ENCODE measurements at places on chromosomes 7 and 10.

GRCh38 chr7:114691605-114692004, 230.3 kb upstream of the MDFIC start:
- DNase-seq = no peak

GRCh38 chr10:126913316-126913715, 8.1 kb downstream of the DOCK1 start:
- DNase-seq = no peak

GRCh38 chr10:27805180-27805579, 59.6 kb upstream of the MKX start:
- no peak for DNase-seq

DNA sequence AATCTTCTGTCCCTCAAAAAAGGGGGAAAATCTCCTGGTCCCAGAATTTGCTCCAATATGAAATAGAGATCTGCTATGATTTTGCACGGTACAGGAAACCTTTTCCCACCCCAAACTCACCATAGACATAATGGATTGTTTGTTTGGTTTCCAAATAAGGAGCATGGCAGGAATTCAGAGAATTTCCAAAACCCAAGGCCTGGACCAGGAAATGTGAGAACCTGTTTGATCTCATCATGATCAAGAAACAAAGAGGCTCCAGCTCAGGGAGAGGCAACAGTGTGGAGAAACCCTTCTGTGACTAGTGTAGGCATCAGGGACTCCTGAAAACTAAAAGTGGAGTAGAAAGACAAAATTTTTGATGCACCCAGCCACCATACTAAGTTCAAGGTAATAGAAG, 1548.1 kb upstream of the LRRTM3 start:
- no peak for DNase-seq

DNA sequence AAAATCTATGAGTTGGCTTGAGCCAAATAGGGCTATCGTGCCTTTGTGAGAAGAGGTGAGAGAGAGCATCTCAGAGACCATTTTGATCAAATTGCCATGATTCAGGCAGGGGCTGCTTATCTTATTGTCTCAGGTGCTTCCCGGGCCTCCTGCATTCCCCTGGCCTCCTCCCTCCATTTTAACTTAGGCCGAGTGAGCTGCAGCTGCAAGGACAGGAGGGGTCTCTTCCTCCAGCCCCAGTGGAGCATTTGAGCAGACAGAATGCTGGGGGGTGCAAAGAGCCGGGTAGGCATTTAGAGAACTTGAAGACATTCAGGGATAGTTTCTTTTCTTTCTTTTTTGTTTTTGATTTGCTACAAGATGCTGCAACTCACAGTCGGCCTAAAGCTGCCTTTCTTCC, 59.0 kb downstream of the BUB3 start:
- DNase-seq = peak; percentile 13

DNA sequence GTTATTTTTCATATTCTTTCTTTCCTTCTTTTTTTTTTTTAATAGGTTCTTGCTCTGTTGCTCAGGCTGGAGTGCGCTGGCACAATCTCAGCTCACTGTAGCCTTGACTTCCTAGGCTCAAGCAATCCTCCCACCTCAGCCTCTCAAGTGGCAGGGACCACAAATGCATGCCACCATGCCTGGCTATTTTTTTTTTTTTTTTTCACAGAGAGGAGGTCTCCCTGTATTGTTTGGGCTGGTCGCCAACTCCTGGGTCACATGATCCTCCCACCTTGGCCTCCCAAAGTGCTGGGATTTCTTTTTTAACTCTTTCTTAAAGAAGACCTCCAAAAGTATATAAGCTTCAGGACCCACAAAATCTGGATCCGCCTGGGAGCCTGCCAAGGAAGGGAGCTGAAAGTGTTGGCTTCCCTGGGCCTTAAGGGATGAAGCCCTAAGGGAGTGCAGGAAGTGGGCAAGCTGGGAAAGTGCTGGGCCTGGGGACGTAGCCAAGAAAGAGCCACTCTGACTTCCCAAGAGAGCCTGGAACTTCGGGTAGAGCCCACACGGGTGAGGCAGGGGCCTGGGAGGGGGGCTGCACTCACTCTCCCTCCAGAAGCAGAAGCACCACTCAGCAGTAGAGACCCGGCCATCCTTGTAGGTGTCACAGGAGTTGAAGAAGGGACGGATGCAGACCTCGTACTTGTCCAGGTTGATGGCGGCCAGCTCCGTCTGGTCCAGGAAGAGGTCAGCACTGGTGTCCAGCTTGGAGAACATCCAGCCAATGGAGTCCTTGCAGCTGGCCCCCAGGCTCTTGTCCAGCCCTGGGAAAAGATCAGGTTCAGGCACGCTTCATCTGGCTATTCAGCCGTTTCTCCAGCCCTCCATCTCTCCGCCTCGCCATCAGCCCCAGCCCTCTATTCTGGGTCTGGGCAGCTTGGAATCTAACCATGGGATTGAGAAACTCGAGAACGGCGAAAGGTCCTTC, 21.8 kb downstream of the SPOCK2 start:
- no peak for DNase-seq

DNA sequence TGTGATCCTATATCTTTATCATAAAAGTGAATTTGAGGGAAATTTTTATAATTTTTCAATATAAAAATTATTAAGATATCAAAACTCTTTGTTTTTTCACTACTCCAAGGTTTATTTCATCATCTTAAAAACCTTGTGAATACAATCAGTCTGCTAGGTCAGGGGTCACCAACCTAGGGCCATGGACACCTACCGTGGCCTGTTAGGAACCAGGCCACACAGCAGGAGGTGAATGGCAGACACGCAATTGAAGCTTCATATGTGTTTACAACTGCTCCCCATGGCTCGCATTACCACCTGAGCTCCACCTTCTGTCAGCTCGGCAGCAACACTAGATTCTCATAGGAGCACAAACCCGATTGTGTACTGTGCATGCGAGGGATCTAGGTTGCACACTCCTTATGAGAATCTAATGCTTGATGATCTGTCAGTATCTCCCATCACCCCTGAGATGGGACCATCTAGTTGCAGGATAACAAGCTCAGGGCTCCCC, 271.2 kb upstream of the C7orf33 start:
- no peak for DNase-seq

DNA sequence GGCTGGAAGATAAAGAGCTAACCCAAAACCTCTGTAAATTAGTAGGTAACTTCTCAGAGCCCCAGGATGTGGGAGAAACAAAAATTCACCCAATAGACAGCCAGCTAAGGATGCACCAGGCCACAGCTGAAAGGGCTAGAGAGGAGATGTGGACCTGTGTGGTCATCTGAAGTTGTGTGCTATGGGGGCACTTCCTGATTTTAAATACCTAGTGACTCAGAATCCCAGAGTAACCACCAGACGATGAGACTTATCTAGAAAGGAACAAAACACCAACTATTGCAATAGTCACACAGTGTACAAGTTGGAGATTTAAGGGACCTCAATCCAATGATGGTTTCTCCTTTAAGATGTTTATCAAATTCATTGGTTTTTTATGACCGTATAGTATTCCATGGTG, 408.3 kb upstream of the ANKRD30A start:
- DNase-seq = no peak
